ENCODE measurements at places on chromosomes 6 and 20. TPM values are rescaled to one million over a fixed set of nuclear protein-coding genes. Genes with fewer than 3 reads are reported as not detected.

DACT2 gene
- 0.80 TPM for total RNA-seq

- no peaks in the 10 kb centered on the region for H3K27me3 ChIP-seq
- H3K27ac ChIP-seq, result no peak overlapping the region
- H3K36me3 ChIP-seq, result peaks cover 30% of the 10 kb centered on the region
- H3K4me1 ChIP-seq, result no peaks in the 10 kb centered on the region
- no peak overlapping the region for H3K4me3 ChIP-seq
- DNase-seq, result no peak
Measured at GRCh38 chr6:7249391-7249790, 63.6 kb downstream of the SSR1 start.

DNA sequence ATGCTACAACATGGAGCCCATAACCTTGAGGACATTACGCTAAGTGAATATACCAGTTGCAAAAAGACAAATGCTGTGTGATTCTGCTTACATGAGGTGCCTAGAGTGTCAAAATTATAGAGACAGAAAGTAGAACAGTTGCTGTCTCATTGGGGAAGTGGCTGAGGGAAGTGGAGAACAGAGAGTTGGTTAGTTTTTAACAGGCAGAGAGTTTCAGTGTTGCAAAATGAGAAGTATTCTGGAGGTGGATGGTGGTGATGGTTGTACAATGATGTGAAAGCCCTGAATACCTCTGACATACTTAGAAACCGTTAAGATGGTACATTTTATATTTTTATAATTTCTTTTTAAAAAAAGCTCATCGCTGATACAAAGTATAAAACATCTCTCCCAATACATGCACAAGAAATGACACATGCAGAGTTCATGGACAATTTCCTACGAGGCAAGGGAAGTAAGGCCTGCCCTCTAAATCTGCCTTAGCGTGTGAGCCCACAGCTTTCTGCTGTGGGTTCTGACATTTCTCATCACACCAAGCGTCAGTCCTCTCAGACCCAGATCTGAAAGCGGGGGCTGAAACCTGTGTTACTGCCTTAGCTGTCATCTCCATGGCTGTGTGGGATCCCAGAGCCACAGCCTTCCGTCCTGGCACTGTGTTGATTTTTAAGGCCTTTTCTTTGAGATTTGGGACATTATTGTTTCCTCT is 126.0 kb downstream of the RNASET2 start:
- H3K27ac ChIP-seq, result peak overlapping the region; percentile 76
- no peak overlapping the region for H3K4me3 ChIP-seq
- peaks cover 20% of the 10 kb centered on the region for H3K4me1 ChIP-seq
- DNase-seq, result no peak

- H3K27ac ChIP-seq, result no peak overlapping the region
- no peak overlapping the region for H3K4me3 ChIP-seq
- DNase-seq, result no peak
- H3K36me3 ChIP-seq, result no peaks in the 10 kb centered on the region
- H3K4me1 ChIP-seq, result no peaks in the 10 kb centered on the region
Measured at GRCh38 chr20:52001999-52002666, 189.4 kb downstream of the ZFP64 start.

DNA sequence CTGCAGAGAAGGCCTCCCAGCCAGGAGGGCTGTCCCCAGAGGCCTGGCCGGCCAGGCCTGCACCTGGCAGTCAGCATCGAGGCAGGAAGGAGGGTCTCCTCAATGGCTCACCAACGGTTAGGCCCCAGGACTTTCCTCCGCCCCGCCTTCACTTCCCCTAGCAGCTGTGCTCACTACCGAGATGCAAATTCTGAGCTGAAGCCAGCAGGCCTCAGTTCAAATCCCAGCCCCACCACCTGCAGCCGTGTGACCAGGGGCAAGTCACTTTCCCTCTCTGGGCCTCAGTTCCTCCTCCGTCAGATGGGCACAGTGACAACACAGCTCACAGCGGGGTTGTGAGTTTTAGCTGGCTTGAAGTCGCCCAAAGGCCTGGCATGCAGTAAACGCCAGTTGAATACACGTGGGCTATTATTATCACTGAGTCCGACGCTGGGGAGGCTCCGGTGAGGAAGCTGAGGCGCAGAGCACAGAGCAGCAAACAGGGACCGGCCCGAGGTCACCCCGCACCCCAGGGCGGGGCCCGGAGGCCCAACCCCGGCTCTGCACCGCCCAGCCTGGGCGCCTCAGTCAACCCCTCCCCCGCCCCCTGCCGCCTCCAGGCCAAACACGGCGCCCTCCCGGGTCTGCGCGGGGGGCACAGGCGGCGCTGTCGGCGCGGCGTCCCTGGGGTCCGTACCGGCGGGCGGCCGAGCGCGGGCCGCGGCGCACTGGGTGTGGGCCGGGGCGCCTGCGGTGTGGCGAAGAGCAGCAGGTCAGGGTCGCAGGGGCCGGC is 671 bp downstream of the E2F1 start:
- H3K4me3 ChIP-seq, result peak overlapping the region; percentile 92
- H3K27ac ChIP-seq, result peak overlapping the region; percentile 91
- peaks cover 32% of the 10 kb centered on the region for H3K36me3 ChIP-seq
- DNase-seq, result peak; percentile 67

EYA2 gene
- total RNA-seq, result not detected

- no peak overlapping the region for H3K27ac ChIP-seq
- DNase-seq, result no peak
- H3K27me3 ChIP-seq, result no peaks in the 10 kb centered on the region
- no peak overlapping the region for H3K4me3 ChIP-seq
- no peaks in the 10 kb centered on the region for H3K36me3 ChIP-seq
- H3K4me1 ChIP-seq, result no peaks in the 10 kb centered on the region
Measured at GRCh38 chr6:142644866-142645265, 300.1 kb downstream of the HIVEP2 start.

GRCh38 chr6:160027931-160028330 is 59.0 kb downstream of the IGF2R start:
- peak overlapping the region; percentile 62 for H3K27ac ChIP-seq
- H3K4me1 ChIP-seq, result peaks cover 12% of the 10 kb centered on the region
- DNase-seq, result no peak
- H3K36me3 ChIP-seq, result peaks cover 64% of the 10 kb centered on the region
- H3K27me3 ChIP-seq, result no peaks in the 10 kb centered on the region

ADTRP gene
- total RNA-seq, result 0.67 TPM

LPIN3 gene
- 1.2 TPM for total RNA-seq

DNA sequence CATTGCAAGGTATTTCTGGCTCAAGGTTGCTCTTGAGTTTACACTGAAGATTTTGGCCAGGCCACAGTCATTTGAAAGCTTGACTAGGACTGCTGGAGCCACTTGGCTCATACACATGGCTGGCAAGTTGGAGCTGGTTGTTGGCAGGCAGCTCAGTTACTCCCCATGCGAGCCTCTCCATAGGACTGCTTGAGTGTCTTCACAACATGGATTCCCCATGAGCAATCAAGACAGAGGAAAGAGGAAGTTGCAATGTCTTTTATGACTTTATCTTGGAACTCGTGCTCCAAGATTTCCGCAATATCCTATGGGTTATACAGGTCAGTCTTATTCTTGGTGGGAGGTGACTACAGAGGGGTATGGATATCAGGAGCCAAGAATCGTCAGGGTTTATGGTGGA is 1.4 kb upstream of the MANBAL start:
- peak overlapping the region; percentile 51 for H3K27ac ChIP-seq
- peak overlapping the region; percentile 53 for H3K4me3 ChIP-seq
- no peak for DNase-seq
- peaks cover 9% of the 10 kb centered on the region for H3K27me3 ChIP-seq
- peaks cover 19% of the 10 kb centered on the region for H3K36me3 ChIP-seq
- H3K4me1 ChIP-seq, result peaks cover 15% of the 10 kb centered on the region

DNA sequence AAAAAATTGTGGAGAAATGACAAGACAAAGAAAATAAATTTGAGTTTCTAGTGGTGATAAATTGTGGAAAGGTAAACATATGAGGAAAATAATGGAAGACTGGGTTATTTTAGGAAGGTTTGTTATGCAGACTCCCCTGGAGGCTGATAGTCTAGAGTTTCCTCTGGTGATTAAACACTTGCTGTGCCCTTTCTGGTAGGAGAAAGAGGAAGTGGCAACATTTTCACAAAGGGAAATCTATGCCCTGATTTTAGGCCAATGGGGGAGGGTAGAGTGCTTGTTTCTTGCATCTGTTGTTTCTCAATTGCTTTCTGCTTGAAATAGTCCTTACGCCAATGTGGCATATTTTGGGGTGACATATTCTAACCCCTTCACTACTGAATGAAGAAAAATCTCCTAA is 129.1 kb upstream of the DOK5 start:
- H3K27ac ChIP-seq, result no peak overlapping the region
- H3K4me1 ChIP-seq, result peaks cover 9% of the 10 kb centered on the region
- peaks cover 2% of the 10 kb centered on the region for H3K27me3 ChIP-seq
- DNase-seq, result no peak
- H3K36me3 ChIP-seq, result no peaks in the 10 kb centered on the region

DNA sequence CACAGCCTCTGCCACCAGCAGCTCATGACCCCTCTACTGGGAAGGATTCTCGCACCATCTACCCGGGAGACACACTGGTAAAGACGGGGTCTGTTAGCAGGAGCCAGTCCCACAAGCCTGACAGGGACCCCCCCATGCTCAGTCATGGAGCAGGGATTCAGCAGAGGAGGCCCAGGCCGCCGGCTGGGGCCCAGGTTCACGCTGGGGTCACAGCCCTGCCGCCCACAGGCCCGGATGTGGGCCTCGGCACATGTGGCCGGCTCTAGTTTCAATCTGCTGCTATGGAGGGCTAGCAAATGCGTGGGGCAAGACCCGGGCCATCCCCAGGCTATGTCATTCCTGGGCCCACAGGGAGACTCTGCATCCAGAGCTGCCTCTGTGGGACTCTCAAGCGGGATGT is 25.1 kb downstream of the PXDC1 start:
- no peaks in the 10 kb centered on the region for H3K27me3 ChIP-seq
- no peak for DNase-seq
- H3K36me3 ChIP-seq, result no peaks in the 10 kb centered on the region
- H3K27ac ChIP-seq, result no peak overlapping the region
- H3K4me3 ChIP-seq, result no peak overlapping the region
- H3K4me1 ChIP-seq, result no peaks in the 10 kb centered on the region

- H3K4me3 ChIP-seq, result no peak overlapping the region
- no peak overlapping the region for H3K27ac ChIP-seq
- H3K36me3 ChIP-seq, result peaks cover 24% of the 10 kb centered on the region
- H3K27me3 ChIP-seq, result peaks cover 9% of the 10 kb centered on the region
- H3K4me1 ChIP-seq, result peaks cover 35% of the 10 kb centered on the region
Measured at GRCh38 chr20:4154958-4155411, 139.6 kb upstream of the RNF24 start.

CEP250 gene
- total RNA-seq, result 54.6 TPM

GRCh38 chr6:134550604-134551003 is 232.7 kb upstream of the SGK1 start:
- H3K27ac ChIP-seq, result no peak overlapping the region
- no peaks in the 10 kb centered on the region for H3K4me1 ChIP-seq
- no peak overlapping the region for H3K4me3 ChIP-seq
- no peak for DNase-seq

CNBD2 gene
- 3.6 TPM for total RNA-seq

DNA sequence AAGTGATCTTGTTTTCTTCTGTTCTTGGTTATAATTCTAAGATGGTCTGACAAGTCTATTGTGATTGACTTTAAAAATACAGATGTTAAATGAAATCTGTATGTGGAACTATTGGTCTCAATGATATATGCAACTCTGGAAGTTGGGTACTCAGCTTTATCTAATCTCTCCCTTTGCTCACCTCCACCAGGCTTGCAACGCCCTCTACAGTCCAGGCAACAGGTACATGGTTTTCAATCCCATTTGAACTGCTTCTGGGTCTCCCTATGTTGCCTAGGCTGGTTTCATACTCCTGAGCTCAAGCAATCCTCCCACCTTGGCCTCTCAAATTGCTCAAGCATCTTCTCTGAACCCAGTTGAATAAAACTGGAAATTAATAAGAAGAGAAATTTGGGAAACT is 25.6 kb upstream of the HLA-DQB1 start:
- peaks cover 57% of the 10 kb centered on the region for H3K27me3 ChIP-seq
- peaks cover 12% of the 10 kb centered on the region for H3K4me1 ChIP-seq
- no peaks in the 10 kb centered on the region for H3K36me3 ChIP-seq

- H3K4me1 ChIP-seq, result no peaks in the 10 kb centered on the region
- H3K27me3 ChIP-seq, result peaks cover 14% of the 10 kb centered on the region
- no peaks in the 10 kb centered on the region for H3K36me3 ChIP-seq
- no peak overlapping the region for H3K27ac ChIP-seq
Measured at GRCh38 chr6:159118924-159119323, 50.3 kb upstream of the FNDC1 start.

FNDC11 gene
- 0.27 TPM for total RNA-seq

DNA sequence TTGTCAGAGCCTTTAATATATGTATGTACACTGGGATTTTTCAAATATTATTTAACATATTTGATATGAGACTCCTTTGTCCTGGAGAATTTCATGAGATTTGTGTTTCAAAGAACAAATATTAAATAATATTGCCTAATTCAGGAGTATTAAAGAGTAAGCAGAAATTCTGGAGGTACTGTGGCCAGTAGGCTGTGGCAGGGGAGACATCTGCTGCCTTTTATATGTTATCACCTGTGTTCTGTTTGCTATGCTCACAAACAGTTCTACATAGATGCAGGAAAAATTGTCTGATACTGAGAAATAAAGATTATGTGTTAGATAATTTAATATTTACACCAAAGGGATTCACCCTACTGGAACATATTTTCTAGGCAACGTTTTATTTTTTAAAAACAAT is 395.4 kb upstream of the SLC35B3 start:
- H3K27me3 ChIP-seq, result no peaks in the 10 kb centered on the region
- no peak overlapping the region for H3K4me3 ChIP-seq
- H3K4me1 ChIP-seq, result no peaks in the 10 kb centered on the region

DNA sequence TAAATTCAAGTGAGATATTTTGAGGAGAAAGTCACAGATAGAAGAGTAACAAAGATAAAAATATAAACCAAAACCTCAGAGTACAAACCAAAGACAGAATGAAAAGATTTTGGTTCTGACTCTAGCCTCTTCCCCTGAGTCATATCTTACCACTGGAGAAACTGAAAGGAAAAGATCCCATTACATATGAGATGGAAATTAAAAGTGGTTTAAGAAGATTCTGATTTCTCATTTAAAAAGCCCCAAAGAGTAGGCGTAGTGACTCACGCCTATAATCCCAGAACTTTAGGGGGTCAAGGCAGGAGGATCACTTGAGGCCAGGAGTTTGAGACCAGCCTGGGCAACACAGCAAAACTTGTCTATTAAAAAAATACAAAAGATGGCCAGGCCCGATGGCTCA is 30.6 kb downstream of the SPINT4 start:
- H3K27ac ChIP-seq, result peak overlapping the region; percentile 41
- no peak overlapping the region for H3K4me3 ChIP-seq
- DNase-seq, result no peak
- H3K27me3 ChIP-seq, result peaks cover 37% of the 10 kb centered on the region
- H3K4me1 ChIP-seq, result peaks cover 16% of the 10 kb centered on the region
- peaks cover 4% of the 10 kb centered on the region for H3K36me3 ChIP-seq

FAM209B gene
- 1.8 TPM for total RNA-seq

DNA sequence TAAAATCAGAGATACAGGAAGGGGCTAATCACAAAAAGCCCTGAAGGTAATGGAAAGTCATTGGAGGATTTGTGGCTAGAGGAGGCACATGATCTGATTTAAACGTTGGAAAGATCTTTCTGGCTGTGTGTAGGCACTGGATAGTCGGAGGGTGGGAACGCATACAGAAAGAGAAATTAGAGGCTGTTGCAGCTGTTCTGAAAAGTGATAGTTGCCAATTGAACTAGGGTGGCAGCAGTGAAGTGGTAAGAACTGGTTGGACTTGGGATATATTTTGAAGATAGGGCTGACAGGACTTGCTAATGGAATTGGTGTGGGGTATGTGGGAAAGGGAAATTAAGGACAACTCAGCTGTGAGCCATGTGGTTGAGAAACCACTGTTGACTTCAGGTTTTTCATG is 223.6 kb downstream of the OGFRL1 start:
- H3K4me1 ChIP-seq, result no peaks in the 10 kb centered on the region
- no peaks in the 10 kb centered on the region for H3K36me3 ChIP-seq
- DNase-seq, result no peak
- H3K4me3 ChIP-seq, result no peak overlapping the region
- H3K27me3 ChIP-seq, result no peaks in the 10 kb centered on the region
- no peak overlapping the region for H3K27ac ChIP-seq

RNGTT gene
- total RNA-seq, result 23.5 TPM
